ENCODE measurements at places on chromosomes 1 and 21. TPM values are rescaled to one million over a fixed set of nuclear protein-coding genes. Genes with fewer than 3 reads are reported as not detected.

Gene EPHA2
- total RNA-seq: 26.1 TPM

DNA sequence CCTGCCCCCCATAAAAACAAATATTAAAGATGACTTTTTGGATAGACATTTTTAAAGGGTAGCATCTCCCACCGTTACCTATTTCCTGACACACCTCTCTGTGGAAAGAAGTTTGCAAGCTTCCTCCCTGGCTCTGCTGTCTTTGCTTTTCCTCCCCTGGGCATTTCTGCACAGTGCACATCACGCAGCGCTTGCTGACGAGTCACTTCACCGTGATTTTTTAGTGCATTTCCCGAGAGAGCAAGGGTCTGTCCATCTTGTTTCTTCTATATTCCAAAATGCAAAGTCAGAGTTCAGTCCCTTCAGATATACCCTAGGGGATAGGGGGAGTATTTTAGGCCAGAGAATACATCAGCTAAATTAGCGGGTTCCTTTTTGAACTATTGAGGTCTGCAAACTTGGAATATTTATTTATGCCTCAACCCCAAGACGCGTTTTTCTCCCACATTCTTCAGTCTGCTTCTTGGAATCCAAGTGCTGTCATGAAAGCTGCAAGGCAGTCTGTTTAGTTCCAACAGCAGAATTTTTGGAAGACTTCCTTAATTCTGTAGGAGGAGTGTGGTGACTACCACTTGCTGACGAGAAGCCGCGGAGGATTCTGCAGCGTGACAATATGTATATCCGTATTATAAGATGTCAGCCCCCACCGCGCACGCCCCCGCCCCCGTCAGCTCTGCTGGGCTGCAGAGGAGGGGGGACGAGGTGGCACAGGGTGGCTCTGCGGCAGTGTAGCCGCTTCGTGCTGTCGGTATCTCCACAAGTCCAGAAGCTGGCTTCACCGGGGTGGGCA, 22.4 kb downstream of the SMYD2 start:
- DNase-seq: no peak

GRCh38 chr1:219113261-219113660, 60.4 kb upstream of the LYPLAL1 start:
- no peak for DNase-seq

GRCh38 chr1:66840929-66841328, 39.9 kb upstream of the INSL5 start:
- DNase-seq: no peak

- no peak for DNase-seq
Measured at GRCh38 chr1:1920608-1921458, 1.8 kb upstream of the TMEM52 start.

Gene ALX3
- 0.22 TPM for total RNA-seq

DNA sequence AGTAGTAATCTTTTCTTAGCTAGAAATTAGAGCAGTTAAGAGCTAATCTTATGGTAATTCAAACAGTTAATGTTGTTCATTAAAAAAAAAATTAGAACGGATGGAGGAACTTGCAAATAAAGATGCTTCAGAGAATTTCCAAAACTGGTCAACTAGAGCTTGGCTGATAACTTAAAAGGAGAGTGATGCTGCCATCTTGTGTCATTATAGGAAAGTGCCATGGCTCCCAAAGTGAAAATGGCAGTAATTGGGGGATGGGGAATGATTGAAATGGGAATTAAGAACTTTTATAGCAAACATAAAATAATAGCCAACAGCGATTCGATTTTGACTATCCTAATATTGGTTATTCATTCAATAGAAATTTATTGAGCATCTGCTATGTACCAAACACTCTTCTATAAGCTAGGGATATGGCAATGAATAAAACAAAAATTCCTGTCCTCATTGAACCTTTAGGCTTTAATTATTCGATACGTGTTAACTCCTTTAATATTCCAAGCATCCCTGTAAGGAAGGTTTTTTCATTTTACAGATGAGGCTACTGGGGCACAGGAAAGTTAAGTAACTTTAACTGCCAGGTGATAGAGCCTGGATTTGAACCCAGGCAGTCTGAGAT, 5.7 kb upstream of the PLPP3 start:
- DNase-seq: no peak

Gene SYT2
- not detected for total RNA-seq

Gene IFNLR1
- total RNA-seq: 2.3 TPM

Gene ZNF683
- not detected for total RNA-seq

- no peak for DNase-seq
Measured at GRCh38 chr1:203048086-203048485, 21.8 kb downstream of the PPFIA4 start.

DNA sequence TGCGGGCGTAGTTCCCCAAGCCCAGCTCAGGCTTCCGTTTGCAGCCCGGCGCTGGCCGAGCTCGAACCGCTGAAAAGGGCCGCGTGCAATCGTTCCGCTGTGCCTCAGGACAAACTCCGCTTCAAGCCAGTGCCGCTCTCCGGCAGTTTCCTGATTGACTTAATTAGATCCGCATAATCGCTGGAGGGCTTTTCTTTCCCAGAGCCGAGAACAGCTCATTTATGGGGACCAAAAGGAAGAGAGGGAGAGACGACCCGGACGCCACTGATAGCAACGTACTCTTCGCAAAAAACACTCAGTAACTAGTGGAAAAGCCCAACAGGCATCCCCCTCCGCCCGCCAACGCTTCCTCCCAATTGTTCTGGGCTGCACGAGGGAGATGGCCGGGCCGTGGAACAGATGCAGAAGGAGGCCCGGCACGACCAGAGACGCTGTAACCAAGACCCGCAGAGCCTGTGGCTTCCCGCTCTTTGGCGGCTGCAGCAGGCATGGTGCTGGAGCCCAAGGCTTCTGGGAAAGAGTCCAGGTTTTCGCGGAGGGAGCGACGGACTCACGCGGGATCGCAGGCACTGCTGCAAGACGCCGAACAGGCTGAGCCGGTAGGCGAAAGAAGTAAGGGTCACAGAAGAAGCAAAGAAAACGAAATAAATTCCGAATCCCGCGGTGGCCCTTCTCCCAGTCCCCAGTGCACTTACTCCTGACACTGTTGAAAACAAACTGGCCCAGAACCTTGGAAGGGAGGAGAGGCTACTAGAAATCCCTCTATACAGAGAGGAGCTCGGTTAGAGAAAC, 3.6 kb upstream of the FOXD2 start:
- no peak for DNase-seq

DNA sequence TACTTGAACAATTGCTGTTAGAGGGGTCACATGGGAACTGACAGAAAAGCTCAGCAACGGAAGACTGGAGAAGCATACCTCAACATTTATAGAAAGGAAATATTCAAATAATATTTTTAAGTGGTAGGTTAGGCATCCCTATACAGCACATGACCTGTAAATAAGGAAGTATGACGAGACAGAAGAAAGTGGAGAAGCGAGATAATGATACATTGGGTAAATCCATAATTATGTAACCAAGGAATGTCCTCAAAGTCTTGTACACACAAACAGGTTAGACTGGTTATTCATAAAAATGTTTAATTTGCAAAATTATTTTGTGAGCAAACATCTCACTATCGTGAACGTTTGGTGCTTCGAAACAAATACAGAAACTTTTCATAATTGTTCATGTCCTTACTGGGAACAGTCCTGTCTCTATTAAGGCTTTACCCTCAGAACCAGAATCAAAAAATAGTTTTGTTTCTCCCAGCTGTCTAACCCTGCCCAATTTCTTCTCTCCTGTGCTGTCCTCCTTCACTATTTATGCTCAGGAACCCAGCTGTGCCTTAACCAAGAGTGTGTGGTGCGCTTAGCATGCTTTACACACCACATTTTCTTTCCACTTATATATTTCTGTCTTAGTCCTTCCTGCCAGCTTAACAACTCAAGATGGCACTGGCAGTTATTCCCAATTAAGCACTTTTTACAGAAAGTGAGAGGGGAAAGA, 10.2 kb downstream of the KMO start:
- DNase-seq: no peak

GRCh38 chr1:230892018-230892491, 23.7 kb upstream of the C1orf198 start:
- peak; percentile 15 for DNase-seq
